ENCODE measurements at places on chromosomes 12 and 14. TPM values are rescaled to one million over a fixed set of nuclear protein-coding genes. Genes with fewer than 3 reads are reported as not detected.

DNA sequence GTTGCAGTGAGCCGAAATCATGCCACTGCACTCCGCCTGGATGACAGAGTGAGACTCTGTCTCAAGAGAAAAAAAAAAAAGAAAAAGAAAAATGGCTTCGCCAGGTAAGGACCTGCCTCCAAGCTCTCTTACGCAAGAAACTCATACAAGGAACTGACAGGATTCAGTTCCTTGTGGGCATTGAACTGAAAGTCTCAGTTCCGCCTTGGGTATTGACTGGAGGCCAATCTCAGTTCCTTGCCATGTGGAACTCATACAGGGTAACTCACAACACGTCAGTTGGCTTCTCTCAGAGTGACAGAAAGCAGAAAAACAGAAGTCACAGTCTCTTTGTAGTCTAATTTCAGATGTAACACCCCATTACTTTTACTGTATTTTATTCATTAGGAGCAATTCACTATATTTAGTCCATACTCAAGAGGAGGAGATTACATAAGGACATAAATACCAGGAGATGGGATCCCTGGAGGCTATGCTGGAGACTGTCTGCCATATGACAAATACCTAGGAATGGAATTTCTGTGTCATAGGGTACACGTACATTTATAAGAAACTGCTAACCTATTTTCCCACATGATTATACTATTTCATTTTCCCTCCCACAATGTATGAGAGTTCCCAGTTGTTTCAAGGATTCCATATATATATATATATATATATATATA is 11.4 kb upstream of the NOPCHAP1 start:
- H3K4me3 ChIP-seq: no peak overlapping the region
- peaks cover 11% of the 10 kb centered on the region for H3K4me1 ChIP-seq
- H3K27ac ChIP-seq: peak overlapping the region; percentile 59
- no peaks in the 10 kb centered on the region for H3K27me3 ChIP-seq

DNA sequence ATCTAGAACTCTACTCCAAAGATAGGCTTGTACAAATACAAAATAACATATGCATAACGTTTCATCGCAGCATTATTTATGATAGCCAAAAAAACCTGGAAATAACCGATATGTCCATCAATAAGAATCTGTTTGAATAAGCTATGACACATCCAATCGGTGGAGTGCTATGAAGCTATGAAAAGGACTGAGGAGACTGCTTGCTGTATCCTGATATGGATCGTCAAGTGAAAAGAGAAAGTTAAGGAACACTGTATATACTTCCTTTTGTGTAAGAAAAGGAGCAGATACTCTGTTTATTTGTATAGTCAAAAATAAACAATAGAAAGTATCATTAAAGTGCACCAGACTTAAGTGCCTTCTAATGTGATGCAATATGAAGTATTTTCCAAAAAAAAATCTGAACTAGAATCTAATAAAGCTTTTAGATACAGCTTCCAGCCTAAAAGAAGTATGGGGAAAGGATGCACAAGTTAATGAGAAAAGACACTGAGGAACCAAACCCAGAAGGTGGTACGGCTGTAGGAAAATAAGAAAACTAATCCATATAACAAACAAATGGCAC is 645 bp upstream of the KLHDC1 start:
- DNase-seq: no peak
- no peak overlapping the region for H3K27ac ChIP-seq
- H3K4me1 ChIP-seq: peaks cover 4% of the 10 kb centered on the region
- no peaks in the 10 kb centered on the region for H3K27me3 ChIP-seq

DNA sequence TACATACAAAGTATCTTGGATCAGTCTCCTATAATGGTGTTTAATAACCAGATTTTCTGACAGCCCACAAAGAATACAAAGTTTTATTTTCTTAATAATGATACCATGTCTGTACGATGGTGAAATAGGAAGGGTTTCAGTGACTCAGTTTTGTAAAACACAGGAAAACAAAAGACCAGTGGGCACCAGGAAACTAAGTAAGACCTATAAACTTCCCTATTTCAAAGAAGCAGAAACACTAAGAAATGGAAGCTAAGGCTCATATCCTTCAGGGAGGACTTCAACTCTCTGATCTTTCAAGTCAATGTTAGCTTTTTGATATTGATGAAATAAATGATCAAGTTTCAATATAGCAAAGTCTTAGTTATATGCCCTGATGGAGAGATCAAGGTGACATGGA is 196.0 kb downstream of the DUSP6 start:
- DNase-seq: no peak
- H3K4me3 ChIP-seq: no peak overlapping the region
- no peaks in the 10 kb centered on the region for H3K4me1 ChIP-seq
- H3K36me3 ChIP-seq: no peaks in the 10 kb centered on the region
- no peaks in the 10 kb centered on the region for H3K27me3 ChIP-seq
- no peak overlapping the region for H3K27ac ChIP-seq

The RPL10L gene
- total RNA-seq: not detected

The KRT77 gene
- total RNA-seq: not detected

The CD27 gene
- total RNA-seq: 116 TPM

Measured in GM12878 (cell line).